Pulmonary artery endothelial cell (primary cell): ENCODE measurements at places on chromosomes 7 and 10.

DNA sequence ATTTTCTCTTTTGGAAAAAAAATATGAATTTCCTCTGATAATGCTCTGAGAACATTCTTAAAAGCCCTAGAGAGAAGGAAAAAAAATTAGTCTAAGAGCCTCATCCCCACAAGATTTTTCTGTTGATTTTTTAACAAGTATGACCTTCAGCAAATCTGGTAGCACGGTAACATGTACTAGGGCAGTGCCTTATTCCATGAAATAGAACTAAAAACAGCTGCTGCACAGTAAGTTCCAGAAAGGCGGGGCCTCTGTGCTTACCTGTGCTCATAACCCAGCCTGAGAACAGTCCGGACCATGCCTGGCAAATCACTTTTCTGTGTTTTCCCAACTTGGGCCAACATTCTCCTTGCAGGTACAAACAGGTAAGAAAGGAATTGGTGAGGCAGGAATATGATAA is 519.1 kb upstream of the AKR1E2 start:
- DNase-seq, result no peak

DNA sequence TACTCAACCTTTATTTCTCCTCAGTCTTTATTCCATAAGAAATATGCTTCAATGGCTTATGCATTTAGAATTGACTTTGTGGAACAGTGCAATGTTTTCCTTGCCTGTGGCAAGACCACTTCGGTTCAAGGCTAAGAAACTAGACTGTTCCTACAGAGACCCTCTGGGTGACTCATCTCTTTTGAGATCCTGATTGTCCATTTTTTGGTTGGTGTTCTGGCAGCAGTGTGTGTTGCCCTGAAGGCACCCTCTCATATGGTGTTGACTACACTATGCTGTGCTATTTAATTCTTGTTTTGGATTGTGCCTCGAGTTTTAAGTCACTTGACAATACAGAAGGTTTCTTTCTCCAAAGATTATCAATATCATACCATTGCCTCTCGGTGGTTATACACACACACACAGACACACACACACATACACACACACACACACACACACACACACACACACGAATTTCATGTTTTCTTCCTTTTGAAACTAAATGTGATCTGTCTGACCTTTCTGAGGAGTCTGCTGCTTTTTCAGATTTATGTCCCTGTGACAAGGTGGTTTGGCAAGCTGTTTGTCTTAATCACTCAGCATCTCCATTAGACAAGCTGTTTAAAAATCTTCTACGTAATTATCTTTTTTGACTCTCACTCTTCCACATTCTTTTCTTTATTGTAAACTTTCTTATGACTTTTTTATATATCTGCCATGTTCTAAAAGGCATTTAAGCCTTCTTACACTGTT is 187.2 kb downstream of the VTI1A start:
- no peak for DNase-seq

DNA sequence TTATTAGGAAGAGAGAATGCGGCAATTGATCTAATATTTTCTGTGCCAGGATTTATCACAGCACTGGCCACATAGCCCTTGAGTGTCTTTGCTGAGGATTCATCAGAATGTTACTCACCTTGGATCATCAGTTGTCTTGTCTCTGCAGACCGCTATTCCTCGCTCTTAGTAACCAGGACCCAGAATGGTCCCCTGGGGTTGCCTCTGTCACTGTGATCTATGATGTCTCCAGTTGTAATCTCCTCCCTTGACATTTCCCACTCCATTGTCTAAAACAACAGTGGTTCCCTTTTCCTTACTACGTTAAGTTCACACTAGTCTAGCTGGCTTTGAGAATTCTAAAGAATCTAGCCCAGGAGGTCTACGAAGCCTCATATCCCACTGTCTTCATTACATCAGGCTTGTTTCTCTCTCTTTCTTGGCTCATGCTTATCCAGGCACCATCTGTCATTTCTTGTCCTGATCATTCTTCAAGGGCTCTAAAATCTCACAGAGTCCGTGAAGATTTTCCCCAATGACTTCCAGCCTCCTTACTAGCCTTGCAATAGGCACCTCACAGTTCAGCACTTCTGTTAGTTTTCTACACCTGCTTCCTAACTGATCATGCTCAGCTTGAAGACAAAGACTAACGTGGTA is 125.8 kb downstream of the CUBN start:
- DNase-seq, result no peak

DNA sequence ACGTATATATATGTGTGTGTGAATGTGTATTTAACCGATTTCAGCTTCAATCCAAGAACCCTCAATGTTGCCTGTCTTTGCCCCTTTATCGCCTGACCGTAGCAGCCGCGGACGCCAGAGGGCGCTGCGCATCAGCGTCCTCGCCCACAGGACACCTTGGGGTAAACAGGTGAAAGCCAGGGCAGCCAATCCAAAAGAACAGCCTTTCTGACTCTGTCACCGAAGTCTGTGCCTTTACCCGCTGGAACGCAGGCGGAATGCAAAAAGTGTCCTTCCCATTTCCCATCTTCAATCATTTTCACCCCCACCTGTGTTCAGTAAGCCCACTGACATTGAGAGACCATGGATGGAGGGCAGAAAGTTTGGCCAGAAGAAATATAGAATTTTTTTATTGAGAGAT is 3.6 kb downstream of the NXPH1 start:
- no peak for DNase-seq
